ENCODE measurements at places on chromosomes 12 and 14. TPM values are rescaled to one million over a fixed set of nuclear protein-coding genes. Genes with fewer than 3 reads are reported as not detected.

DNA sequence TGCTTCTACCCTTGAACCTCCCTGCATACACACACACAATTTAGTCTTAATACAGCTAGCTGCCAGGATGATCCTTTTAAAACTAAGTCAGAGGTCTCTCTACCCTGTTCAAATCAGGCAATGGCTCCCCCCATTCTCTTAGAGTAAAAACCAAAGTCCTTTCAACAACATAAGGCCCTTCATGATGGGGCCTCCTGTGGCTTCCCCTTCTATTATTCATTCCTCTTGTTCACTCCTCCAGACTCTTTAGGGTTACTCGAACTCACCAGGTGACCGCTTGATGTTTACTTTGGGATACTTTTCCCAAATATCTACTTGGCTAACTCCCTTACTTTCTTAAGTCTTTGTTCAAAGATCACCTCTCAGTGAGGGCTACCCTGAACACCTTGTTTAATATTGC, 30.4 kb downstream of the DENND5B start:
- no peak overlapping the region for H3K27ac ChIP-seq
- H3K36me3 ChIP-seq = no peaks in the 10 kb centered on the region
- no peaks in the 10 kb centered on the region for H3K4me1 ChIP-seq
- H3K4me3 ChIP-seq = no peak overlapping the region
- no peak for DNase-seq

DNA sequence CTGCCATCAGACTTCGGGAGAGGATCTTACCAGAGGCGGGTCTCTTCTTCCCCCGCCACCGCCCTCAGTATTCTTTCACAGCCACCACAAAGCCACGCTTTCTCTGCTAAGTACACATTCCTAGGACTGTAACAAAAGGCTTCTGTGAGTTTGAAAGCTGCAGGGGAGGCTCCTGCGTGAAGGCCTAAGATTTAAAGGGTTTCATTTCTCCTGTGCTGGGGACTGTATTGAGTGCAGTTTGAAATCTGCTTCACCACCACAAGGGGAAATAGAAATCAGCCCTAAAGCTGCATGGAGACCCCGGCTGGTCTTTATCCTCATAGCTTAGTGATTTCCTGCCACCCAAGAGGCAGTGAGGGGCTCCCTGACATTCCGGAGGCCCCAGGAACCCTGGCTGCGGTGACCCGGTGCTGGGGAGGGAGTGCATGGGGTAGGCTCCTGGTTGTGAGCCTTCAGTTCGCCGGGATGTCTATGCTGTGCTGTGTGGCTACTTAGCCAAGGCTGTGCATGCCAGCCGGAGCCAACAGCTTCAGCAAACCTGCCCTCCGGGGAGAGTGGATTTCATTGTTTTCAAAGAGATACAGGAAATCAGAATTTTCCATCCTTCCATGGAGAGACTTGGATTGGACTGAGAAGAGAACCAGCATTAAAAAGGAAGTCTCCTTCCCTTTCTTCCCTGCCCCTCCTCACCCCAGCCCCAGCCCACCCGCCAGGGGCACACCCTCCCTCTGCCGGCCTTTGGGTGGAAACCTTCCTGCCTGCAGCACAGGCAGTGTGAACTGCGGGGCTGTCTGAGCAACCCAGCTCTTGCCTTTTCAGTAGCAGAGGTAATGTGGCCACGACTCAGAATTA, 163.3 kb downstream of the ETV6 start:
- H3K27ac ChIP-seq = peak overlapping the region; percentile 61
- H3K36me3 ChIP-seq = no peaks in the 10 kb centered on the region
- H3K4me1 ChIP-seq = peaks cover 43% of the 10 kb centered on the region
- H3K4me3 ChIP-seq = peak overlapping the region; percentile 39

- H3K36me3 ChIP-seq = no peaks in the 10 kb centered on the region
- peak within 1 kb of the TSS; percentile 89 for H3K4me3 ChIP-seq
- H3K27ac ChIP-seq = peak within 1 kb of the TSS; percentile 93
- DNase-seq = no peak
Observed at GRCh38 chr14:95319312-95320077, at the start of gene CLMN. Gene CLMN (minus strand): TSS chr14:95319908. CDS start chr14:95319792, 116 bp downstream.

DNA sequence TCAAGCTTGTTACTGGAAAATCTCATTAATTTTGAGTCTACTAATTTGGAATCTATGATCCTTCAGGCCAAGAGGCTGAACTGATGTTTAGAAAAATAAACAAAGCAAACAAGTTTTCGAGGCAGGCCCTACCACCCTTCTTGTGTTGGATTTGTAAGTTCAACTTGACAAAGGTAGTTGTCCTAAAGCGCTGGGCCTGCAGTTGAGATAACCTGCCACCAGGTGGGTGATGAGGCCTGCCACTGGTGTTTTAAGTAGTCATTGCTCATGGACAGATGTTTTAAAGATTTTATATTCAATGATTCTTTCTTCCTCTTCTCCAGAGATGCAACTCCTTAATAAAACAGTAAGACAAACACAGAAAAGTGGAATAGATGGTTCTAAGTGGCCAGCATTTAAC, 19.4 kb downstream of the ACVRL1 start:
- no peak for DNase-seq
- H3K4me3 ChIP-seq = no peak overlapping the region
- no peaks in the 10 kb centered on the region for H3K36me3 ChIP-seq
- H3K27me3 ChIP-seq = no peaks in the 10 kb centered on the region
- peaks cover 25% of the 10 kb centered on the region for H3K4me1 ChIP-seq

DNA sequence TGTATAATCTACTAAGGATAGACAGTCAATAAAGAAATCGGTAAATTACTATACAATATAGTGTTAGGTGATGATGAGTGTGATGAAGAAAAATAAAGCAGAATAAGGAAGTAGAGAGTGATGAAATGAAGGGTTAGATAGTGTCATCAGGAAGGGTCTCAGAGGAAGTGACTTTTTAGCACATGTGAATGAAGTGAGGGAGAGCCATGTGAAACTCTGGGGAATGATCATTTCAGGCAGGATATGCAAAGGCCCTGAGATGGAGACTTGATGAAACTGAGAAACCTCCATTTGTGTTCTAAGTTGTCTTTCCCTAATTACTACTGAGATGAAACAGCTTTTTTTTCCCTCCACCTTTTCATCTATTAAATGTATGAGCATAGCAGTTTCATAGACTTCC, 19.4 kb upstream of the GNPTAB start:
- no peak overlapping the region for H3K27ac ChIP-seq
- H3K4me3 ChIP-seq = no peak overlapping the region
- H3K4me1 ChIP-seq = peaks cover 5% of the 10 kb centered on the region
- no peak for DNase-seq
- no peaks in the 10 kb centered on the region for H3K27me3 ChIP-seq

- peaks cover 35% of the 10 kb centered on the region for H3K4me1 ChIP-seq
- H3K27ac ChIP-seq = peak overlapping the region; percentile 66
- no peak overlapping the region for H3K4me3 ChIP-seq
- H3K36me3 ChIP-seq = peaks cover 5% of the 10 kb centered on the region
- H3K27me3 ChIP-seq = no peaks in the 10 kb centered on the region
Observed at GRCh38 chr12:15629108-15629507, 160.1 kb downstream of the EPS8 start.

- no peaks in the 10 kb centered on the region for H3K27me3 ChIP-seq
- no peak overlapping the region for H3K4me3 ChIP-seq
- H3K27ac ChIP-seq = no peak overlapping the region
- peaks cover 18% of the 10 kb centered on the region for H3K4me1 ChIP-seq
- no peak for DNase-seq
Observed at GRCh38 chr12:26229910-26230309, 34.5 kb downstream of the SSPN start.

Gene RASSF8
- 68.5 TPM for total RNA-seq

Gene SIX4
- 1.5 TPM for total RNA-seq

Data from vagina (tissue), 2 donors.